Astrocyte (in vitro differentiated cells and primary cell): ENCODE measurements at places on chromosomes 1 and 21. TPM values are rescaled to one million over a fixed set of nuclear protein-coding genes. Genes with fewer than 3 reads are reported as not detected.

FAM177B gene
- total RNA-seq, result not detected in 2 replicates

MRPS6 gene
- total RNA-seq, result 57.8 and 67.5 TPM in 2 replicates

ASCL5 gene
- total RNA-seq, result not detected in 2 replicates

FGR gene
- 0.17 TPM in 1 of 2 replicates, not detected in the other for total RNA-seq

FBXO44 gene
- total RNA-seq, result 31.6 and 34.4 TPM in 2 replicates

ATAD3C gene
- 1.8 and 2.5 TPM in 2 replicates for total RNA-seq

CLIC4 gene
- 353 and 375 TPM in 2 replicates for total RNA-seq

B3GALT2 gene
- total RNA-seq, result 0.39 and 0.60 TPM in 2 replicates

CELF3 gene
- total RNA-seq, result not detected in 2 replicates

HRNR gene
- total RNA-seq, result not detected in 2 replicates

GJA8 gene
- not detected in 2 replicates for total RNA-seq

C1orf185 gene
- total RNA-seq, result not detected in 2 replicates

HORMAD1 gene
- not detected in 2 replicates for total RNA-seq

SLC37A1 gene
- 5.8 and 6.9 TPM in 2 replicates for total RNA-seq

TDRD10 gene
- not detected in 2 replicates for total RNA-seq

GBP4 gene
- total RNA-seq, result 0.32 and 0.34 TPM in 2 replicates

DNA sequence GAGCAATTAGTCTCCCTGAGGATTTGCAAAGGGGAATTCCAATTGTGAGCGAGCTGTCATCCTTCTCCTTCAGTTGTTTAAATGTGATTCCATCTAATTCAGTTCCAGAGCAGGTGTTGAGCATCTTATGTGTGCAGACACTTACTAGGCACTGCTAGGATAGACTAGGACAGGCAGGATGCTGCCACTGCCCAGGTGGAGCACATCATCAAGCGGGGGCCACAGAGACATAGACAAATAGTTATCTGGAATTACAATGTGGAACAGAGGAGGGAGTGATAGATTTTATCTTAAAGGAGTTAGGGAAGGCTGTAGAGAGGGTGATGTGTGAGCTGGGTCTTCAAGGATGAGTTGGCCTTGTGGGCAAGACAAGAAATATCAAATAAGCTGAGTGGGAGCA is 55.9 kb downstream of the CDC7 start:
- no peak for DNase-seq

GRCh38 chr1:61083807-61084440 is 1.6 kb downstream of the NFIA start:
- no peak for DNase-seq

DNA sequence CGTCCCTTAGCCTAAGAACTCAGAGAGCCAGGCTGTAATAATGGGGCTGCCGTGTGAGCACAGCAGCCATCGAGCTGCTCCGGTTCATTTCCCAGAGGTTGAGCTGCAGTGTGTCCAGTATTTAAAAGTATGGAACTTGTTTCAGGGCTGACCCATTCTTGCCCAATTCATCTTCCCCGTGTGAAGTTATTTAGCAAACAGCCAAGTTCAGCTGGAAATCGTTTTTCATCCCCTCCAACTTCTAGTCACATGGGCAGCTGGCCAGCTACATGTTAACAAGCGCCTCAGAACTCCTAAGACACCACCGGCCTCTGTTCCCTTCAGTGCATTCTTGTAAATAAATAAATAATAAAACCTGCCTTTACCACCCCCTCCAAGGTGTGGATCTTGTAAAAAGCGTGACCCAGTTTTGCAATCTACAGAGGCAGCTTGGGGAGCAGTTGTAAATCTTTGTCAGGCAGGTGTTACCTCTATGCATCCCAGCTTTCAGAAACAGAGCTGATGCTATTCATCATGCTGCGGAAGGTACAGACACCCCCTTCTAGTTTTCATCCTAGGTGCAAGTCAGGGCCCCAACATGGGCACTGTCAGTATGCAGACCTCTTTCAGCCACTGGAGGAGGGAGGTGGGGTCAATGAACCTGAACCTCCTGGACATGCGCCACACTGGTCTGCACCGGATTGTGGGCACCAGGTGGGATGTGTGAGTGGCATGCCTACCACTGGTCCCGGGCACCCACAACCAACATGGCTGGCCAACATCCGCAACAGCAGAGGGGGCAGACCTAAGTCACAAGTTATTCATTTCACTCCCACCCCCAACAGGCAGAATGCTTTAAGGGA is 18.7 kb upstream of the KNCN start:
- peak; percentile 16 for DNase-seq

DNA sequence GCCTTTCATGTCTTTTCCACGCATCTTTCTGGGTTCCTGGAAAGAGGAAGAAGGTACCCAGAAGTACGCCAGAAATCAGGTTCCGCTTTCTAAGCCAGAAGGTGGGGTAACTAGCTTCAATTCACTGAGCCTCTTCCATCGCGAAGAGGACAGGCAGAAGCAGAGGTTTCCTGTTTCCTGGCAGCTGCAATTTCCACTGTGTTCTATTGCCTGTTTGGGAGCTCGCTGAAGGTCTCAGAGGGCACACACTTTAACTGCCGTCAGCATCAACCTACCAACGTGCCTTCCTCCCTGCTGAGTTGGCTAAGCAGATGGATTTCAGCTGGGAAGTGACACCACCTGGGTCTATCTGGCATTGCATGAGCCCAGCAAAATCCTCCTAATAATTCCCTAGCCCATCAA is 10.0 kb downstream of the NCF2 start:
- DNase-seq, result no peak

- no peak for DNase-seq
Measured at GRCh38 chr1:198620951-198621824, 17.7 kb upstream of the PTPRC start.

DNA sequence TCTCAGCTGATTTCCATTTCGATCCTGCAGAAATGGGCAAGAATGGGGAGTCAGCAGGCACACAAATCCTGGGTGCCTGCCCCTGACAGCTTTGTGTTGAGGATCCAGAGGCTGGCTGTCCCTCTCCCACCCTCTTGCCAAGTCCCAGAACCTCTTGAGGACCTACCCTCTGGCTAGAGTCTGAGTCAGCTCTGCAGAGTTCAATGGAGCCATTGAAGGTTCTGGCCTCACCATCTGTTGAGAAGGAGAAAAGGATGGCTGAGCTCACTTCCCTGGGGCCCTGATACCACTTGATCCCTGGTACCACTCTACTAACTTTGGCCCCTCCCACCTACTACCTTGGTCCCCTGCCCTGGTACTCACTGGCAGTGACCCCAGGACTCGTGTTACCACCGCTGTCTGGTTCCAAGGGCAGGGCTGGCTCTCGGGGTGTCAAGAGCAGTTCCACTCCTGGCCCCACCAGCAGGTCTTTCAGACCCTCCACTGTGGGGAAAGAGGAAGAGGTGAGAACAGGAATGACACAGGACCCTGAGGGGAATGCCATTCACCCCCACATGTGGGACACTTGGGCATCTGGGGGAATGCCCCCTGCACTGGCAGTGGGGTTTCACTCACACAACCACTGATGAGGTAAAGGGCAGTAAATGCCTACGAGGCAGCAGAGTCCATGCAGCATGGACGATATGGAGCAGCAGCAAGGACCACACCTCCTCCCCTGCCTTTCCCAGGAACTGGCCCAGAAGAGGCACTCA is 10.5 kb downstream of the RXFP4 start:
- DNase-seq, result no peak

GRCh38 chr1:42966688-42967612 is 8.3 kb upstream of the SLC2A1 start:
- DNase-seq, result peak; percentile 96

- DNase-seq, result no peak
Measured at GRCh38 chr1:240487493-240487892, 124.5 kb downstream of the GREM2 start.

GRCh38 chr1:92923664-92924063 is 37.6 kb downstream of the DIPK1A start:
- no peak for DNase-seq

GRCh38 chr1:109372281-109372680 is 25.4 kb downstream of the SORT1 start:
- DNase-seq, result no peak

- peak; percentile 93 for DNase-seq
Measured at GRCh38 chr1:150999051-150999674, 7.5 kb downstream of the MINDY1 start.

GRCh38 chr1:65092691-65093090 is 55.3 kb upstream of the AK4 start:
- no peak for DNase-seq

GRCh38 chr1:59081795-59082194 is 215.1 kb upstream of the FGGY start:
- no peak for DNase-seq

DNA sequence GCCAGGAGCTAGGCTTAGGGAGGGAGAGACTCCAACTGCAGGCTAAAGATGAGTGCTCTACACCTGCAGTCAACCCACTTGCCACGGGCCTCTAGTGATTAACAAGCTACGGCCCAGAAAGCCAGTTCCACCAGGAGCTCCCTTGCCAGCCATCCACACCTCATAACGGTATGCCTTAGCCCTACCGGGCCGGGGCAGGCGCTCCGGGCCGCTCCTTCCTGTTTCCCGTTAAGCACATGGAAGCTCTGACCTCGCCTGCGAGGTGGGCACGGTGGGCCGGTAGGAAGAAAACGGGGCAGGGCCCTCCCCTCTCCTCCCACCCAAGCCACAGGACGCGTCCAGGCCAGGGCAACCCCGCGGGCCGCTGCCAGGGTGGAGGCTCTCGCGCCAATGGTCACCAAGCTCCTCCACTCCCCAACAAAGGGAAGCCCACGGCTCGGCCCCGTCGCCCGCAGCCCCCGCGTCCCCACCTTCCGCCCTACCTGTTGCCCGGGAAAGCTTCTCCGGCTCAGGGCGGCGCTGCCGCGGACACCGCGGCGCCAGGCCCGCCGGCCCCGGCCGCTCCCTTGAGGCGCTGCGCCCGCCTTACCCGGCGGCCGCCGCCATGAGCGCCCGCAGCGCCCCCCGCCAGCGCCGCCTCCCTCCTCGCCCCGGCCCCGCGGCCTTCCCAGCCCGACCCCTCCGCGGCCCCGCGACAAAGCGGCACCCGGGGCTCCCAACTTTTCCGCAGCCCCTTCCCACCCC is 627 bp downstream of the CERS2 start:
- no peak for DNase-seq

GRCh38 chr1:12435639-12436344 is 182.2 kb downstream of the DHRS3 start:
- DNase-seq, result peak; percentile 66

DNA sequence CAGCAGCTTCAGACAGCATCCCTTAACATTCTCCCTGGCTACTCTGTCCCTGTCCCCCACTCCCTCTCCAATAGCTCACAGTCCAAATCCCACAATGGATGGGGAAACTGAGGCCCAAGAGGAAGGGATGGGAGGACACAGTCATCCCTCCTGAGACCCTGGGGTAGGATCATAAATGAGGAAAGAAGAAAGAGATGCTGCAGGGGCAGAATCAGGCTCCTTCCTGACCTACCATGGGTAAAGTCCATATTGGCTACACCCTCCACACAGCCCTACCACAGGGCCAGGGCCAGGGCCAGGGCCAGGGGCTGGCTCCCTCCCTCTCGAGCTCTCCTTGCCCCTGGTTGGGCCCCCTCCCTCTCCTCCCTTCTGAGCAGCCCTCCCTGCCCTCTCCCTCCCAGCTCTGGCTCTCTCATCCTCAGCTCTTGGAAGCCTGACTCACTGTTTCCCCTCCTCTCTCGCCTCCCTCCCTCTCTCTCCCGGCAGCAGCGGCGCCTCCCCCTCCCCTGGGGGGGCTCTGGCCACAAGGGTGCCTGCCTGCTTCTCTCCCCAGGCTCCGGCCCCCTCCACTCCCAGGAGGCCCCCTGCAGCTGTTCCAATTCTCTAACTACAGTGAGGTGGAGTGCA is 4.9 kb downstream of the AHDC1 start:
- DNase-seq, result peak; percentile 82

DNA sequence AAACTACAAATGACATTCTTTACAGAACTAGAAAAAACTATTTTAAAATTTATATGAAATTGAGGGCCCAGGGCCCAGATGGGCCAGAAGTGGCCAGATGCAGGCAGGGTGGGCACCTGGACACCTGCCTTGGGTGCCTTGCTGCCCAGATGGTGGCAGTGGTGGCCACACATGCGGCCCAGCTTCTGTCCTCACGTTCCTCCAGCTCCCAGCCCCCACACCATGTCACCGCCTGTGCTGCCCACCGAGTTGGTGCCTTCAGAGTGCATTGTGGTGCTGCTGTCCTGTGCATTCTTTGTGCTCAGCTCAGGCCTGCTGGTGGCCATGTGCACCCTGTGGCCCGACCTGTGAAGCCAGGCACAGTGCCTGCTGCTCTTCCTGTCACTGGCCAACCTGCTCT is 216.8 kb upstream of the CXADR start:
- no peak for DNase-seq

DNA sequence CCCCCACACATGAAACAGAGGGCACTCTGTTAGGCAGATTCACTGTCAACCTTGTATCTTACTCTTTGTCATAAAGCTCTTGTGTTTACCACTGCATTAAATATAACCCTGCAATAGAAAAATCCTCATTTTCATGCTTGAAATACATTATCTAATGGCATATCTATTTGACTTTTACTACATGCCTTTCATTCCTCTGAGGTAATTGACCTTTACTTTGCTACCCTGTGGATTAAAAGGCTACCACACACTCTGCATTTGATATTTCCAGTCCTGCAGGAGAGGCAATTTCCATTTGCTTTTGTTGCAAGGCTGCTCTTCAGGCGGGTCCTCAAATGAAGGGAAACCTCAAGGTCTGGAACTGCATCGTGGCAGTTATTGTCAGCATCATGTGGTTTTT is 238.0 kb downstream of the NTNG1 start:
- peak; percentile 26 for DNase-seq

GRCh38 chr21:28207436-28208173 is 785.1 kb downstream of the LTN1 start:
- peak; percentile 41 for DNase-seq

- DNase-seq, result no peak
Measured at GRCh38 chr1:2130156-2130555, 64.4 kb downstream of the FAAP20 start.

GRCh38 chr1:150976879-150977694 is 2.5 kb upstream of the CERS2 start:
- DNase-seq, result no peak

DNA sequence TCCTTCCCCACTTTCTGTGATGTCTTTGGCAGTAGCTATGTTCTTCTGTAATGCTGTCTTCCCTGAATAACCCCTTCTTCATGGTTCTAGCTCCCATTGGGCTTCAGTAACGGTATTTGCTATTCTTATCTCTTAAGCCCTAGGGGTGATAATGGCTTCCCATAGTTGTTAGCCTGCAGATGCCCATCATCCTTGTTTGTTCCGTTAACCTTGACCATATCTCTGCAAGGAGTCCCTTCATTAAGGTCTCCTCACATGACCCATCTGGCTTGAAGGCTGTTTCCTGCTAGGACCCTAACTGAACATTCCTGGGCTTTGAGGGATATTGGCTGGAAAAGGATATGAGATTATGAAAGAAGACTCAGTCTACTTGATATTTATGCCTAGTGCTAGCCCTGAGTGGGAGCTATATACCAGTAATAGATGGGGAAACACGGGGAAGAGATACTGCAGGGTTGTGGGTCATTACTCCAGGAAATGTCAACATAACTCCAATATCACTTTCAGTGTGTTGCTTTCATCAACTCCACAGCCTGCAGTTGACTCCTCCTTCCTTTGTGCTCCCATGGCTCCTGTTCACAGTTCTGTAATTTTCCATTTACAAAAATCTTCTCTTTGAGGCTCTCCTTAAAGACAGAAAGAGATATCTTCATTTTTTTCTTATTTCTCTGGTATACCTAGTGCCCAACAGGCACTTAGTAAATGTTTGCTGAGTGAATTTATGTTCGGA is 2.5 kb downstream of the MR1 start:
- no peak for DNase-seq

GRCh38 chr1:210722410-210723081 is 393.8 kb downstream of the HHAT start:
- no peak for DNase-seq

GRCh38 chr1:241130881-241131280 is 226.1 kb downstream of the RGS7 start:
- no peak for DNase-seq
